Body of pancreas (tissue), 4 donors: ENCODE measurements at places on chromosomes 11 and 22. TPM values are rescaled to one million over a fixed set of nuclear protein-coding genes. Genes with fewer than 3 reads are reported as not detected.
A peak's percentile ranks its signal among the peaks of the same experiment; 100 is the strongest.

GRCh38 chr11:122235615-122236014 is 119.6 kb upstream of the BLID start:
- H3K4me1 ChIP-seq: peaks cover 11% of the 10 kb centered on the region
- H3K4me3 ChIP-seq: no peak overlapping the region
- H3K27me3 ChIP-seq: no peaks in the 10 kb centered on the region
- H3K27ac ChIP-seq: peak overlapping the region; percentile 15
- no peaks in the 10 kb centered on the region for H3K36me3 ChIP-seq
- DNase-seq: peak; percentile 48

GRCh38 chr11:20388096-20389055 is 860 bp downstream of the PRMT3 start:
- no peaks in the 10 kb centered on the region for H3K36me3 ChIP-seq
- DNase-seq: no peak
- peak overlapping the region; percentile 89 for H3K27ac ChIP-seq
- peaks cover 19% of the 10 kb centered on the region for H3K4me1 ChIP-seq

OR10A2 gene
- not detected for total RNA-seq

GRCh38 chr11:34728609-34729008 is 107.7 kb downstream of the EHF start:
- H3K27ac ChIP-seq: no peak overlapping the region
- DNase-seq: no peak
- no peaks in the 10 kb centered on the region for H3K27me3 ChIP-seq
- no peaks in the 10 kb centered on the region for H3K4me1 ChIP-seq
- no peak overlapping the region for H3K4me3 ChIP-seq

CDC42BPG gene
- 18.9 TPM for total RNA-seq

GPR83 gene
- not detected for total RNA-seq

GRCh38 chr22:25419247-25420113 is 145.0 kb upstream of the GRK3 start:
- H3K36me3 ChIP-seq: no peaks in the 10 kb centered on the region
- DNase-seq: peak; percentile 63
- H3K4me3 ChIP-seq: no peak overlapping the region
- H3K27ac ChIP-seq: no peak overlapping the region
- peaks cover 33% of the 10 kb centered on the region for H3K27me3 ChIP-seq
- H3K4me1 ChIP-seq: peaks cover 12% of the 10 kb centered on the region

HRAS gene
- total RNA-seq: 15.8 TPM

DNA sequence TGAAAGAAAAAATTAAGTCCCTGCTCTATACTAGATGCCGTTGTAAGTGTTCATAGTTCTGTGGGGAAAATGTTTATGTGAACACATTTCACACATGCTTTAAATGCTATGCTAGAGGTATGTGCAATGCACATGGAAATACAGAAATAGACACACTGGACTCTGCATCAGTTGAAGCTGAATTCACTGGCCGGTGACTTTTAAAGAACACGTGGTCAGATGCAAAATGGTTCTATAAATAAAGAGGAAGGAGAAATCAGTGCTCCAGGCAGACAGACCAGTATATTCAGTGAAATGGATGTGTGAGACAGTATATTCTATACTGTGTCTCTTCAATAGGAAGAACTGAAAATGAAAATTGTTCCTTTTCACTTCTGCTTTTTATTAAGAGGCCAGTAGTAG is 29.9 kb downstream of the TRPC6 start:
- no peaks in the 10 kb centered on the region for H3K27me3 ChIP-seq
- DNase-seq: no peak
- no peaks in the 10 kb centered on the region for H3K4me1 ChIP-seq
- no peaks in the 10 kb centered on the region for H3K36me3 ChIP-seq
- H3K4me3 ChIP-seq: no peak overlapping the region

- no peak overlapping the region for H3K27ac ChIP-seq
- no peak overlapping the region for H3K4me3 ChIP-seq
- no peaks in the 10 kb centered on the region for H3K36me3 ChIP-seq
- no peaks in the 10 kb centered on the region for H3K27me3 ChIP-seq
Measured at GRCh38 chr11:79461144-79461543, 20.3 kb upstream of the TENM4 start.

- H3K27me3 ChIP-seq: no peaks in the 10 kb centered on the region
- DNase-seq: no peak
- no peaks in the 10 kb centered on the region for H3K36me3 ChIP-seq
- H3K4me1 ChIP-seq: no peaks in the 10 kb centered on the region
- H3K27ac ChIP-seq: no peak overlapping the region
Measured at GRCh38 chr22:26199665-26200064, 30.4 kb downstream of the SEZ6L start.

GRCh38 chr11:47213950-47214565 is 716 bp upstream of the DDB2 start:
- peak; percentile 95 for DNase-seq
- H3K4me3 ChIP-seq: no peak overlapping the region
- H3K4me1 ChIP-seq: peaks cover 39% of the 10 kb centered on the region
- H3K27ac ChIP-seq: peak overlapping the region; percentile 97

NCF4 gene
- total RNA-seq: 6.0 TPM

UBQLN3 gene
- not detected for total RNA-seq

- H3K27me3 ChIP-seq: no peaks in the 10 kb centered on the region
- H3K4me3 ChIP-seq: peak overlapping the region; percentile 89
- no peak for DNase-seq
- H3K4me1 ChIP-seq: peaks cover 39% of the 10 kb centered on the region
Measured at GRCh38 chr11:64877390-64878222, 815 bp downstream of the EHD1 start.

GRCh38 chr11:21494946-21495345 is 697.9 kb upstream of the ANO5 start:
- no peak for DNase-seq
- H3K27ac ChIP-seq: no peak overlapping the region
- no peaks in the 10 kb centered on the region for H3K36me3 ChIP-seq
- no peaks in the 10 kb centered on the region for H3K4me1 ChIP-seq

DNA sequence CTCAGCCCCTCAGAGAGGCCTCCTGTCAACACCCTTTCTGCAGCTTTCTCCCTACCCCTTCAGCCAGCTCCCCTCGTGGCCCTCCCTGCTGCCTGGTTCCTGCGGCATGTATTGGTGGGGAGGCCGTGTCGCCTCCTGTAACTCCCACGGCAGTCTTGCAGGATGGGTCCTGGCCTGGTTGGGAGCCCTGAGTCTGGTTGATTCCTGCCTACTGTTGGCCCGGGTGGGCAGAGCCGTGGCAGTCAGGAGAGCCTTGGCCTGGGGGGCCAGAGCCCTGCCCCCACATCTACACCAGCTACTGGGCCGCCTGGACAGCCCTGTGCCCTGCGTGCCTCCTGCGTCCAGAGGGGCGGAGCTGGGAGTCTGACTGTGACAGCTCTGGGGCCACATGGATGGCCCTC is 30.3 kb upstream of the GRAMD4 start:
- no peaks in the 10 kb centered on the region for H3K36me3 ChIP-seq
- no peak overlapping the region for H3K4me3 ChIP-seq
- DNase-seq: no peak
- no peaks in the 10 kb centered on the region for H3K27me3 ChIP-seq

GRCh38 chr11:18865951-18866350 is 73.3 kb downstream of the MRGPRX1 start:
- DNase-seq: no peak
- no peak overlapping the region for H3K4me3 ChIP-seq
- no peaks in the 10 kb centered on the region for H3K36me3 ChIP-seq
- no peak overlapping the region for H3K27ac ChIP-seq

SLC25A17 gene
- total RNA-seq: 8.3 TPM

DNA sequence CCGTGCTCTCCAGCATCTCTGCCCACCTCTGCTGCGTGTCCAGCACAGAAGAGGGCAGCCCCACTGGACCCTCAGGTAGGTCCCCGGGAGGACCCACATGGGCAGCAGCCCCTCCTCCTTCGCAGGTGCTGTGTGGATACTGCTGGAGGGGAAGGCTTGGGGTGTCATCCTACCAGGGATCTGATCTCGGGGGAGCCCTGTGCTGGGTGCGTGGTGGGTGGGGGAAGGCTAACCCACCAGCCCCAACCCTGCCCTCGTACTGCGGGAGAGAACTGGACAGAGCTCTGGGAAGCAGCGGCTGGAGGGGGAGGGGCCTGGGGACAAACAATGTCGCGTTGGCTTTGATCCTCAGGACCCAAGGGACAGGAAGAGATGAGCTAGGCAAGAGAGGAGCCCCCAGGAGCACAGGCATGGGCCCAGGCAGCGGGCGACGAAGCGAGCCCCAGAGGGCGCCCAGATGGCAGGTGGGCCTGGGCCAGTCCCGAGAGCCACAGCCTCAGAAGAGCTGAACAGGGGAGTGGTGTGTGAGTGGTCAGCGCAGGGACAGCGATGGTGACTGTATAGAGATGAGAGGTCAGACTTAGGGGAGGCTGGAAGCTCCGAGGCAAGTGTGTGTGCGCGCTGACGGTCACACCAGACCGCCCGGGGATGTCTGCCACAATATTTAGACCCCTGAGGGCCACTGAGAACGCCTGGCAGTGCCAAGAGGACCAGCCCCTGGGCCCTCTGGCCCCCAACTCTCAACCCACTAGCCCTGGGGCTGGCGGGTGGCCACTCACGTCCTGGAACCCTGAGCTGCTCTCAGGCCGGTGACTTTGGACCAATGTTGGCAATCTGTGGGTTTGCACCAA is 1.4 kb upstream of the PIM3 start:
- peak overlapping the region; percentile 94 for H3K27ac ChIP-seq
- H3K27me3 ChIP-seq: no peaks in the 10 kb centered on the region
- peaks cover 57% of the 10 kb centered on the region for H3K4me1 ChIP-seq
- H3K4me3 ChIP-seq: peak overlapping the region; percentile 7
- DNase-seq: peak; percentile 40

DNA sequence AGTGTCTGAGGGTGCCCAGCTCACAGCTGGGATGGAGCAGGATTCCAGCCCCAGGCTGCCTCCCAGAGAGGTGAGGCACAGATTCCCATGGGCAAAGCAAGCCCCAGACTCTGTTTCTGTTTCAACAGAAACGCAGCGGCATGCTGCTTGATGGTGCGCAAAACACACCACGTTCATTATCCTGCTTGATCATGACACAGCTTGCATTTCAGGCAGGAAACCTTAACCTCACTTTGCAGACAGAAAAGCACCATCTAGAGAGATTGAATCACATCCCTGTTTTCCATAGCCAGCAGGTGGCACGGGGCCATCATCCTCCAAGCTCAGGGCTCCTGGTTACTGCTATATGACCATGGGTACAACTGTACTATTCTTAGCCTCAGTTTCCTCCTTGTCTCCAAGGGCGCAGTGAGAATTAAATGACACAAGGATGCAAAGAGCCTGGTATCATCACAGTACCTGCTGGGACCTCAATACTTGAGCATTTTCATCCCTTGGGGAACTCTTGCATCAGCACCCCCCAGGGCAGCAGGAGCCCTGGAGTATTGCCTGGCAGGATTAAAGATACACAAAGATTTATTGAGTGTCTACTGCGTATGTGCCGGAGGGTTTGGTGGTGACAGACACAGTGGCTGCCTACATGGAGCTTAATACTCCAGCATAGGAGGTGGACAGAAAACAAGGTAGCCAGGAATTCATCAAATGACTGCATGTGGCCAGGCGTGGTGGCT is 110.0 kb downstream of the TP53I11 start:
- H3K27me3 ChIP-seq: no peaks in the 10 kb centered on the region
- no peak overlapping the region for H3K4me3 ChIP-seq
- no peaks in the 10 kb centered on the region for H3K36me3 ChIP-seq
- no peak overlapping the region for H3K27ac ChIP-seq
- no peak for DNase-seq
- H3K4me1 ChIP-seq: no peaks in the 10 kb centered on the region

DNA sequence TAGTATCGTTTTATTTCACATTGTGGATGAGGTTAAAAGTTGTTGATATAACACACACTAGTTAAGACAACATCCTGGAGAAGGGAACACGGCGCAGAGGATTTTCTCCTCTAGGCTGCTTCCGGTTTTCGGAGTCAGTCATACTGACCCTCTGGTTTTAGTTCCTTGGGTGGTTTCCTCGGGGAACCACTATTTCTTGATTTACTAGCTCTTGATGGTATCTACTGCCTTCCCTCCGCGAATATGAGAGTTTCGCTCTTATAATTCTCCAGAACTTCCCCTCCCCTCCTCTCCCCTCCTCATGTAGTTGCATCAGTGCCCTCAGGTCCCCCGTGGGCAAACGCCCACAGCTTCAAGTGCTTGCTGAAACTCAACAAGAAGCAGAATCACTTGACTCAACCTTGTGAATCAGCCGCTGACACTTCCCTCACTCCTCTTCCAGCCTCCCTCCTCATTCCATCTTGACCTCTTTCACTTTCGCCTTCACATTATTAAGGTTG is 15.9 kb upstream of the APOBEC3A start:
- no peaks in the 10 kb centered on the region for H3K27me3 ChIP-seq
- no peak overlapping the region for H3K27ac ChIP-seq
- no peak overlapping the region for H3K4me3 ChIP-seq
- H3K36me3 ChIP-seq: no peaks in the 10 kb centered on the region

DNA sequence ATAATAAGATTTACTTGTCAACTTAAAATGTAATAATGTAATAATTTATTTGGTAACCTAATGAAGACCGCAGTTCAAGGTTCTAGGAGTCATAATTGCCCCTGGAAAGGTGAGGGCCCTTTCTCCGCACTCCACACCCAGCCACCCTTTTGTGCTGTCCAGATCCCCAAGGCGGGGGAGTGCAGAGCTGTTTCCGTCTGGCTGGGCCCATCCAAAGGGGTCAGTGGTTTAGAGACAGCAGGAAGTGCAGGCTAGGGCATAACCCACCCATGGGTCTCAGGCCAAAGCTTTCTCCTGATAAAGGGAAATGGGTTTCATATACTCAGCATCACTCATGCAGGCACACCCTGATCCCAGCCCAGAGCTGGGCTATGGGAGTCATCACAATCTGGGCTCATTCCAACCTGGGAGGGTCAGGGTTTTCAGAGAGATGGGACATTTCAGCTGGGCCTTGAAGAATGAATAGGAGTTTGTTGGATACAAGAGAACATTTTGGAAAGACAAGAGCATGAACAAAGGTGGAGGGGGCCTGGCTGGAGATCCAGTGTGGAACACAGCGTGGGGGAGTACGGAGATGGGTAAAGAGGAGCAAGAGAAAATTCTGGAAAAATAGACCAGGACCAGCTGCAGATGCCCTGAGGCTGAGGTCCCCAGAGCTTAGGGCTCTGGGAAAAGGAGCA is 432.2 kb downstream of the TBC1D22A start:
- H3K4me1 ChIP-seq: peaks cover under 1% of the 10 kb centered on the region
- no peak overlapping the region for H3K4me3 ChIP-seq
- no peaks in the 10 kb centered on the region for H3K27me3 ChIP-seq
- no peak overlapping the region for H3K27ac ChIP-seq
- DNase-seq: no peak

DEFB131B gene
- not detected for total RNA-seq
